Stimulated activated CD8-positive, alpha-beta memory T cell treated with anti-CD3 and anti-CD28 coated beads, Interleukin-15, amount 100 ng/mL, for 4 hours (primary cell): ENCODE measurements at places on chromosomes 4 and X.

GRCh38 chrX:100447655-100448397 is 37.8 kb upstream of the PCDH19 start:
- DNase-seq: no peak

GRCh38 chrX:13428053-13428786 is 108.4 kb upstream of the ATXN3L start:
- no peak for DNase-seq

GRCh38 chr4:63430105-63430504 is 979.1 kb downstream of the TECRL start:
- DNase-seq: no peak

- no peak for DNase-seq
Measured at GRCh38 chr4:25043548-25043947, 12.8 kb upstream of the LGI2 start.

DNA sequence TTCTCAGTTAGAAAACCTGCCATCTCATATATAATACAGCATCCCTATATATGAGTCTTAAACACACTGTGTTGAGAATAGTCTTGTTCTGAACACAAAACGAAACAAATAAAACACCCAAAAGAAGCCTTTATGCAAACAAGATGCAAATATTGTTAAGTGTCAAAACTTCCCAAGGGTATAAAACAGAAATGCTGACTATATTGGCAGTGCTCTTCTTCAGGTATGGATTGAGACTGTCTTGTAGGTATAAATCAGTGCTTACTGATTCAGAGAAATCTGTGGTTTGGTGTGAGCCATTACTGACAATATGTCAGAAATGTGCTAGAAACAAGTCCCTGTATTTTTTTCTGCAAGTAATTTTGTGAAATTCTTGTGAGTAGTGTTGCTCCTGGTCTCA is 82.8 kb upstream of the CTSO start:
- no peak for DNase-seq

DNA sequence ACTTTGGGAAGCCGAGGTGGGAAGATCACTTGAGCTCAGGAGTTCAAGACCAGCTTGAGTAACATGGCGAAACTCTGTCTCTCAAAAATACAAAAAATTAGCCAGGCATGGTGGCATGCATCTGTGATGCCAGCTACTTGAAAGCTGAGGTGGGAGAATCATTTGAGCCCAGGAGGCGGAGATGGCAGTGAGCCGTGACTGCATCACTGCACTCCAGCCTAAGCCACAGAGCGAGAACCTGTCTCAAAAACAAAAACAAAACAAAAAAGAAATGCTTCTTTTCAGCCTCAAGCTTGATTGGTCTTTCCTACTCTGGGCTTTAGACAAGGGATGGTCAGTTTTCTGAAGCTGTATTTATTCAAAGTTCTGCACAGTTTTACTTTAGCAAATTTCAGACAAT is 15.8 kb upstream of the DHRSX start:
- DNase-seq: no peak

DNA sequence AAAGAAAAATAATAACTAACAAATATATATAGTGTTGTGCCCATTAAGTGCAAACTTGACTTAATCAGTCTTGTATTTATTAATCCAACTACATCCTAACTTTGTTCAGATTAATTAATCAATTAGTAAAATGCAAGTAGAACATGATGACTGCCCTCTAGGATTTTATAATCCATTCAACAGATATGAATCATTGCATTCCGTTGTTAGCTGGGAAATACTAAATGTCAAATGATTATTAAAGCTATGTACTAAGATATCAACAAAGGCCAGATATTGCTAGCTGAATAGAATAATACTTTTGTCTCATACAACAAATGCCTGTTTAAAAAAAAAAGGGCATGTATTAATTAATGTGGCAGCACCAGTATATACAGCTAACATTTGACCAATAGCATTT is 1366.3 kb downstream of the STIM2 start:
- DNase-seq: no peak

DNA sequence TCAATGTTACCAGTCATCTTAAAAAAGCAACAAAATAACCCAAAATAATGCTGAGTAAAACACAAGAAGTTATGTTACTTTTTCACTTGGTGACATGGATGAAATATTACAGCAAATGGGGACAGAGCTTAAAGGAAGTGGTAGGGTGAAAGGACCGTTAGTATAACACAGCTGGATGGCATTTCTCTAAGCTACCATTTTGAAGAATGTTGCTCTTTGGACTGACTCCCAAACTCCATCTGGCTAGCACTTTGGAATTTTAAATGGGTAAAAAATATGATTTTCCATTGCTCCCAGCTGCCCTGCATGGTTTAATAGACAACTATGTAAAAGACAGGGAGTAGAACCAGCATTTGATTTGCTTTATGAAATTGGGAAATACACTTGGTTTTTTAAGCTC is 27.6 kb downstream of the CLCN5 start:
- DNase-seq: no peak

- DNase-seq: no peak
Measured at GRCh38 chr4:149690726-149691125, 124.9 kb downstream of the IQCM start.

- DNase-seq: no peak
Measured at GRCh38 chrX:135632353-135632752, 81.1 kb upstream of the CT45A1 start.

DNA sequence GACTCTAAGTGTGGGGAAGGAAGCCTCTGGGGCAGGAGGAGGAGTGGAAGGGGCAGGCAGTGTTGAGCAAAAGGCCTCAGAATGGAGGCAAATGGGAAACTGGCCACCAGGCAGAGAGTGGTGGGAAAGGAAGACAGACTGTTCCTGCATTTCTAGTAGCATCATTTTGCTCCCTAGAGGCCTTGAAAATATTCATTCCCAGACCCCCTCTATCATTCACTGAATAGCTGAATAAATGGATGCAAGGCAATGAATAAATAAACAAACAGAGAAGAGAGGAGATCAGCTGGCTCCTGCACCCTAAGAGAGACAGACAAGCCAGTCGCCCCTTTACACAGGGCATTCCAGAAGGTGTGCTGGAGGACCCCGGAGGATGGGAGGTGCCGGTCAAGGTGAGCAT is 511.9 kb downstream of the BCOR start:
- DNase-seq: no peak

- DNase-seq: no peak
Measured at GRCh38 chrX:153829799-153830639, at the start of gene PDZD4. Gene PDZD4, minus strand, starts transcription at chrX:153830544. Its CDS starts 246 bp downstream, at chrX:153830298.

DNA sequence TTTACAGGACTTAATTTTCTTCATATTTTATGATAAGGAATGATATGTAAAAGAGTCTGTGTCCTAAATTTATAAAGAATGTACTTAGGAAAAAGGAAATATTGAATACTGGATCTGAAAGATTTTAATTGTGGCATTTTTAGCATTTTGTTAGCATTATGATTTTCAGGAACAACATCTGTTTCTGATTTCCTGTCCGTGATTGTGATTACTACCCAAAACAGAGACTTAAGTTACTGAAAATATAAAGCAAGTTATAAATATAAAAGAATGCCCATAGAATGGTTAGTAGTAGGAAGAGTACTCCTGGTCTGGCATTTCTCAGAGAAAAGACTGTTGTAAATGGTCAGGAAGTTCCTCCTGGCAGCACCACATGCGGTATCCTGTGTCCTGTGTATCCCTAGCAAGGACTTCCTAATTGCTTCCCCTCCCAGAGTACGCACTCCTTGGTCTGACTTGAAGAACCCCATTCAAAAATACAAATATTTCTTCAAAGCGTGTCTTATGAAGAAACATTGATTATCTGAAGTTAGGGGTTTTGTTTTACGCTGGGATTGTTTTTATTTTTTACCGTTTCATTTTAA is 88.9 kb downstream of the RS1 start:
- no peak for DNase-seq

GRCh38 chrX:51336584-51336983 is 4.0 kb downstream of the NUDT10 start:
- no peak for DNase-seq

DNA sequence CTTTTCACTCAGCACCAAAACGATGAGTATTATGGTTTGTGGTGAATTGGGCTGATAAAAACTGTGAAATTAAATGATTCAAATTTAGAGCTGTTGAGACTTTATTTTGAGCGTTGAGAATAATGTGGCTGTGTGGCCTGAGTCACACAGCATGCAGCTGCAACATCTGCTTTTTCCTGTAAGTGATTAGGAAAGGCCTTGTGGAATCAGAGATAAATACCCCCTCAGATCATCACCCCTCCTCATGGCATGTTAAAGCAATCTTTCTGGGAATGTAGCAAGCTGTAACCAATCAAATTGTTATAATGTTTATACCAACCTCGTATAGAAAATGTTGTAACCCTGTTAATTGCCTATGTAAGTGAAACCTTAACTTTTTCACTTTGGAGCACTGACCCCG is 90.0 kb upstream of the GRPR start:
- DNase-seq: no peak

DNA sequence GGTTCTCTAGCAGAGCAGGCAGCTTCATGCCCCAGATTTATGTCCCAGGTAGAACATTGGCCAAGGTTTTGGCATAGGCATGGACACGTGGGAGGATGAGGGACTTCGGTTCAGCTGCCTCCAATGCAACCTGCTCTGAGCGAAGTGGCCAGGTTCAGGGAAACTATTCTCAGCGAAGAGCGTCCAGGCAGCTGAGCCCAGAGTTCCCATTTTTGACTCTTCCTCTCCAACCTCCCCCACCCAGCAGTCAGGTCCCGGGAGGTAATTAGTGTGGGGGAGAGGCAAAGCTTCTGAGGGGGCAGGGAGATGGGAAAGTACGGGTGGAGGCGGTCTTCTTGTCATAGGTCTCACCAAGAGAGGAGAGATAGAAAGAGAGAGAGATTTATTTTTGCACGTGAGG is 1.0 kb downstream of the GABRA4 start:
- DNase-seq: no peak

DNA sequence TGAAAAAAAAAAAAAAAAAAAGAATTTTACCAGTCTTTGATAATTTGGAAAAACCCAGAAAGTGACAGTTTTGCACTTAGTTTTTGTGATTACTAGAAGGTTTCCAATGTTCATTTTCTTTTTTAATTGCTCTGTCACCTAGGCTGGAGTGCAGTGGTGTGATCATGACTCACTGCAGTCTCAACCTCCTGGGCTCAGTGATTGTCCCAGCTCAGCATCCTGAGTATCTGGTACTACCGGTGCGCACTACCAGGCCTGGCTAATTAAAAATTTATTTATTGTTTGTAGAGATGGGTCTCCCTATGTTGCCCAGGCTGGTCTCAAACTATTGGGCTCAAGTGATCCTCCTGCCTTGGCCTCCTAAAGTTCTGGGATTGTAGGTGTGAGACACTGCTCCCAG is 3.3 kb downstream of the NUDT9 start:
- DNase-seq: no peak

DNA sequence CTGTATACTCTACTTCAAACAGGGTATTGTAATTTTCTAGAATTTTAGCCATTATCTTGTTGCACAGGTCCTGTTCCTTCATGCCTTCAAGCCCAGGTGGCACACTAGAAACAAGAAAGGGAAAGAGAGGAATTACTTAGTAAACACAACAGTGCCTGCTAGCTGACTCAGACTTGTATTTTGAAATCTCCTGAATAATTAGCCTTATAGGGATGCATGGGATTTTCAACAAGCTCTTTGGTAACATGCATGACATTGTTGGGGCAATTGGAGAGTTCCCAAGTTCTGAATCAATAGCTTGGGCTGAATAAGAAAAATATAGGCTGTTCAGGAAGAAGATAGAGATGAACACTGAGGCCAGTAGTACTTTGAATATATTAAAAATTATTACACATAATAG is 118.8 kb downstream of the FAM13A start:
- no peak for DNase-seq

GRCh38 chr4:64539234-64539849 is 130.1 kb upstream of the TECRL start:
- DNase-seq: no peak

- DNase-seq: no peak
Measured at GRCh38 chr4:82044141-82044993, 329.4 kb downstream of the HNRNPD start.

DNA sequence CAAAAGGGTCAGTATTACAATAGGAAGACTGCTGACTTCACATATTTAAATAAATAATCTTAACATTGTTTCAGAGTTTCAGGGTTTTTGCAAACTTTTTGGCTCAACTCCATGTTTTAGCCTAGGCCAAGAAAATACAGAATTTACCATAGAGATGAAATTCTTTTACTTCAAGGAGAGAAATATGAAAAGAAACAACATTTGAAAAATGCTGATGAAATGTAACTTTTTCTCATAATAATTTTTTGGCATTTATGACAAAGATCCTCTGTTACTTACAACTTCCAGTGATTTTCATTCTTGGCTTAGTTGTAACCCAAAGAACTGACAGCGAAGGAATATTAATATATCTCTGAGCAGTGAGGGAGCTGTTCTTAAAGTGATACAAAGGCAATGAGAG is 316.1 kb upstream of the EMCN start:
- DNase-seq: no peak
